ENCODE measurements at places on chromosomes 5 and 9. TPM values are rescaled to one million over a fixed set of nuclear protein-coding genes. Genes with fewer than 3 reads are reported as not detected.

C5orf58 gene
- polyA plus RNA-seq: not detected

F12 gene
- polyA plus RNA-seq: 3.8 TPM

PCDHGB7 gene
- 19.1 TPM for polyA plus RNA-seq

SPAAR gene
- 0.11 TPM for polyA plus RNA-seq

GRCh38 chr9:75185585-75186170, 97.4 kb downstream of the OSTF1 start:
- H3K27ac ChIP-seq: no peak overlapping the region
- no peak for DNase-seq
- peak overlapping the region; percentile 33 for H3K4me3 ChIP-seq
- peaks cover 13% of the 10 kb centered on the region for H3K27me3 ChIP-seq
- no peaks in the 10 kb centered on the region for H3K4me1 ChIP-seq

DNA sequence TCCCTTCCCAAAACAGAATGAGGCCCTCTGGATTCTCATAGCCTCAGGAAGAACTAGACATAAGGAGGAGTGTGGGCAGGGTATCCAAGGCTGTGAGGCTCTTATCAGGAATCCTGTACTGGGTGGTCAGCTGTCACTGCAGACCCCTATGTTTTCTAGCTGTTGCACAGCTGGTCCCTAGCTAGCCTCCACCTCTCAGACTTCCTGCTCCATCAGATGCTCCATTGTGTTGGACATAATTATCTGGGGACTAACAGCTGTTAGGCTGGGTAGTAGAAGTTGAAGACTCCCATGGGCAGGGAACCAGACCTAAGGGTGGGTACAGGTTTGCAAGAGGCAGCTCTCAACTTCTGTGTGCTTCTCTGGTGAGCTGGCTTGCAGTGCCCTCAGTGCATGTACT, 18.4 kb downstream of the FAM219A start:
- H3K27me3 ChIP-seq: no peaks in the 10 kb centered on the region
- no peaks in the 10 kb centered on the region for H3K36me3 ChIP-seq
- H3K27ac ChIP-seq: peak overlapping the region; percentile 7
- H3K4me3 ChIP-seq: no peak overlapping the region
- no peak for DNase-seq
- H3K4me1 ChIP-seq: peaks cover 22% of the 10 kb centered on the region

DNA sequence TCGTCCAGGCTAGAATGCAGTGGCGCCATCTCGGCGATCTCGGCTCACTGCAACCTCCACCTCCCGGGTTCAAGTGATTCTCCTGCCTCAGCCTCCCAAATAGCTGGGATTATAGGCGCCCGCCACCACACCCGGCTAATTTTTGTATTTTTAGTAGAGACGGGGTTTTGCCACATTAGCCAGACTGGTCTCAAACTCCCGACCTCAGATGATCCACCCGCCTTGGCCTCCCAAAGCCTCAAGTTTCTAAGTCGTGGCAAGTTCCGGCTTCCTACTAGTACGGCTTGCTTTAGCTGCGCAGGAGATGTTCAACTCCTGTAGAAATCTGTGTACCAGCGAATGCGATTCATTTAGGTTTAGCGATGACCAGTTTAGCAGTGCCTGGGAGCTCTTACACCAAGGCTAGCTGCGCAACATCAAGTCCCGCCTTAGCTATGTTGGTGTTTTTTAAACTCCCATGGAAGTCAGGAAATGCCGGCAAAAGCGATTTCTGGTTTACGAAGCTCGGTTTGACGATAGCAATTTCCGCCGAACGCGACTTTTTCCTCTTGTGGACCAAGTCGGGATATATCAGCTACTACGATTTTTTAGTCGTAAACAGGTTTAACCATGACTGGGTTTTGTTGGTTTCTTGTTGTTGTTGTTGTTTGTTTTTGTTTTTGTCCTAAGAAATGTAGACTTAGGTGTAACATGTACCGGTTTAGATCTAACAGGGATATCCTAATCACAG, 46.4 kb downstream of the ANXA2R start:
- H3K27me3 ChIP-seq: peaks cover 41% of the 10 kb centered on the region
- H3K4me1 ChIP-seq: no peaks in the 10 kb centered on the region
- peak overlapping the region; percentile 28 for H3K27ac ChIP-seq

GRCh38 chr9:89802781-89803355, 198.1 kb downstream of the GADD45G start:
- no peaks in the 10 kb centered on the region for H3K4me1 ChIP-seq
- no peak overlapping the region for H3K27ac ChIP-seq
- H3K27me3 ChIP-seq: no peaks in the 10 kb centered on the region
- peak; percentile 45 for DNase-seq

DNA sequence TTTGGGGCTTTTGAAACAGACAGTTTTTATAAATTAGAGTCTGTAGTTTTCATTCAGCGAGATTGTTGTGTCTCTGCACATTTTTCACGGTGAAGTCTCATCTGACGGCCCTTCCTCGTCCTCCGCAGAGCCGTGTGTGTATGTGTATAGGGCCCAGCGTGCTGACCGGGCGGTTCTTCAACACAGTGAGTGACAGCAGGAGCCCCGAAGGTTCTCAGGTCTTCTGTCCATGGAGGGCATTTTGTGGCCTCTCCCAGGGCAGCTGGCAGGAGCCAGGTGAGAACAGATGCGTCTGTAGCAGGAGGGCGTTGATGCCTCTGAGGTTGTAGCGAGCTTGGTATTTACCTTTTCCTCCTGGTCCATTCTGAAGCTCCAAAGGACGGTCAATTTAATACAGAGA, 116.0 kb upstream of the LPCAT1 start:
- H3K27me3 ChIP-seq: peaks cover 13% of the 10 kb centered on the region
- no peaks in the 10 kb centered on the region for H3K4me1 ChIP-seq
- no peaks in the 10 kb centered on the region for H3K36me3 ChIP-seq
- H3K27ac ChIP-seq: no peak overlapping the region
- no peak overlapping the region for H3K4me3 ChIP-seq

Data from SK-N-SH (cell line).